ENCODE measurements at places on chromosomes 2 and 18.
A peak's percentile ranks its signal among the peaks of the same experiment; 100 is the strongest.

DNA sequence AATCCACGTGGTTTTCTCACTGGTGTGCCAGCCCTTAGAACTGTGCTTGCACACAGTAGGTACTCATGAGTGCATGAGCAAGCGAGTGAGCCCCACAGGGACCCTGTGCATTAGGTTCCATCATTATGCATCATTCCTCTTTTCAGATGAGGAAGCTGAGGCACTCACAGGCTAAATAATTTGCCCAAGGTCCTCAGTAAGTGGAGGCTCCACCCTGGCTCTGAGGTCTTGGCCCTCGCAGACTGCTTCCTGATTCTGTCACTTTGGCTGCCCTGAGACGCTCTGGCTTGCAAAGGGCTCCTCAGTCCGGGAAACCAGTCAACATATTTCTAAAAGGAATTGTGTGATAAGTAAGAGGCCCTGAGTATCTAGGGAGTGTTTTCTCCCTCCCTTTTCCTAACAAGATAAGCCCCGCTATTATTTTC is 71.7 kb downstream of the IL1R2 start:
- DNase-seq = no peak

DNA sequence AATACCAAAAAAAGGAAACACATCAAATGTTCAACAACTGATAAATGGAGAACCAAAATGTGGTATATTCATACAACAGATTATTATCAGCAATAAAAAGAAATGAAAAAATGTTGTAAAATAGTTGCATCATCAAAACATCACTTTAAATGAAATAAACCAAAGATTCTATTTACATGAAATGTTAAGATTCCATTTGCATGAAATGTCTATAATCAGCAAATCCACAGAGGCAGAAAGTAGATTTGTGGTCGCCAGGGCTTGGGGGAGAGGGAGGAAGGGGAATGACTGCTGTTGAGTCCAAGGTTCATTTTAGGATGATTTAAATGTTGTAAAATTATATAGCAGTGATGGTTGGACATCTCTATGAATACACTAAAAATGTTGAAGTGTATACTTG is 181.9 kb downstream of the RTP5 start:
- DNase-seq = no peak

- peak; percentile 45 for DNase-seq
These were observed 5.7 kb downstream of the CEP68 start for GRCh38 chr2:65061910-65062339.

DNA sequence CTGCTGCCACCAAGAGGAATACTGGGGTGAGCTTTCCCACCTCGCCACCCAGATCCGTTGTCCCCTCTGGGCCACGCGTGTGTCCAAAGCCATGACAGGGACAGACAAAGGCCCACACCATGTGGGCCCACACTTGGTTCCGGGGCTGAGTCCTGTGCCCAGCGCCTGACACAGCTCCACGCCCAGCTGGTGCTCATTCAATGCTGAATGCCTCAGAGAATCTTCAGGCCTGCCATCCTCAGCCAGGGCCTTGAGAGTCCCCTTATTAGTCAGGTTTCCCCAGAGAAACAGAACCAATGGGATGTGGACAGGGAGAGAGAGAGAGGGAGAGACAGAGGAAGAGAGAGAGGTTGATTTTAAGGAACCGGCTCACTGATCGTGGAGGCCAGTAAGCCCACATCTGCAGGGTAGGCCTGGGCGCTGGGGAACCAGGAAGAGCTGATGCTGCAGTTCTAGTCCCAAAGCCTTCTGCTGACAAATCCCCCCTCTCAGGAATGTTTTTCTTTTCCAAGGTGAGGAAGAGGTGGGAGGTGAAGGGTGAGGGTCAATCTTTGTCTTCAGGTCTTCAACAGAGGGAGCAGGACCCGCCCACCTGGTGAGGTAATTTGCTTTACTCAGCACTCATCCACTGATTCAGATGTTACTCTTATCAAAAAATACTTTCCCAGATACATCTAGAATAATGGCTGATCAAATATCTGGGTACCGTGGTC is 10.2 kb upstream of the SPATA3 start:
- no peak for DNase-seq

- DNase-seq = peak; percentile 79
These were observed 174.9 kb downstream of the ETAA1 start for GRCh38 chr2:67571785-67572718.

GRCh38 chr18:8322486-8322885 is 286.8 kb upstream of the RAB12 start:
- no peak for DNase-seq

DNA sequence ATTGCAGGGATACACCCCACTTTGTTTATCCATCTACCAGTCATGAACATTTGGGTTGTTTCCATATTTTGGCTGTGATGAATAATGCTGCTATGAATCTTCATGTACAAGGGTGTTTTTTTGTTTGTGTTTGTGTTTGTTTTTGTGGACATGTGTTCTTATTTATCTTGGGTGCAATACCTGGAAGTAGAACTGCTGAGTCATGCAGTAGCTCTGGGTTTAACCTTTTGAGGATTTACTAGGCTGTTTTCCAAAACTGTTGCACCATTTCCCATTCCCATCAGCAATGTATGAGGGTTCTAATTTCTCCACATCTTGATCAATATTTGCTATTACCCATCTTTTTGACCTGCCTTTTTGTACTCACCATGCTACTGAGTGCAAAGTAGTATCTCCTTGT is 140.0 kb upstream of the CYP1B1 start:
- peak; percentile 79 for DNase-seq

- DNase-seq = peak; percentile 67
These were observed 467.1 kb downstream of the SUCLG1 start for GRCh38 chr2:83991992-83992391.

- no peak for DNase-seq
These were observed 16.0 kb downstream of the PDCD1 start for GRCh38 chr2:241842620-241843211.

DNA sequence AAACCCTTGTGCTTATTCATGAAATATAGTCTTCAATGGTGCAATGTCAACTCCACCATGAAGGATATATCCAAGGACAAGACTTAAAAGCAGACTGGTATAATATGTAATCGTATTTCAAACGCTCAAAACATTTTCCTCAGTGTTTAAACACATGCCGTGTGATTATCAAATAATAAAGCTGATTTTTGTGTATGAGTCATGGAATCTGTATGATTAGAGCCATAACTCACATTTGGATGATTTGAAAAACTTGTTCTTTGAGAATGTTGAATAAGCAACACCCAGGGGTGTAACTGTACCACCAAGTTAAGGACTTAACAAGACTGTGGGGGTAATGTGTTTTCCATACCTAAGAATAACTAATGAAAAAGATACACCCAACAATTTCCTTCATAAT is 215.3 kb downstream of the STK39 start:
- DNase-seq = peak; percentile 23

GRCh38 chr18:78856569-78857313 is 122.9 kb upstream of the SALL3 start:
- DNase-seq = no peak

DNA sequence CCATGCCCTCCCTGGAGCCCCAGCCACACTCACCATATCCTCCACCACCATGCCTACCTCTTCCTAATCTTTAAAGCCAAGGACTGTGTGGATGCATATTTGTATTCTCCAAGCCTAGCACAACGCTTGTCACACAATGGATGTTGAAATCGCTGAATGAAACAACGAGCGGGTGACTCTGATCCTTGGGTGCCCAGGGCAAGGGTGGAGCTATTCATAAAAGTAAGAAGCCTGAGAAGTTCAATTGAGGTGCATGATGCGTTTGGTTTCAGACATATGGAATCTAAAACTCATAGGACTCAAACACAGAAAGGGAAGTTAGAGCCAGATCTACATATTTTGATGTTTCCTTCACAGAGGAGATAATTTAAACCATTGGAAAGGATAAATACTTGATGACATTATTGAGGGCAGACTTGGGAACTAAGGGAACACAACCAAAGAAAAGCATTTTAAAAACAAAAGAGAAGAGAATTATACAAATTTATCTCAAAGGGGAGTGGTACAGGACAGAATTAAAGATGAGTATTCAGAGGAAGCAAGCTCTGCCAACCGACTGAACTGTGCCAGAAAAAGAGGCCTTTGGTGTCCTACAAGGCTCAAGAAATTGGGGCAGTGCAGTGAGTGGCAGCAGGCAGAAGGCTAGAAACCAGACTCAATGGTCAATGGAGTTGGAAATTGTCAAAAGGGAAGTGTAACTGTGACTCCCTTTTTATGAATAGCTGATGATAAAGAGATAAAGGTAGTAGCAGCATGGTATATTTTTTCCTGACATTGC is 200.6 kb upstream of the NCKAP5 start:
- peak; percentile 18 for DNase-seq

DNA sequence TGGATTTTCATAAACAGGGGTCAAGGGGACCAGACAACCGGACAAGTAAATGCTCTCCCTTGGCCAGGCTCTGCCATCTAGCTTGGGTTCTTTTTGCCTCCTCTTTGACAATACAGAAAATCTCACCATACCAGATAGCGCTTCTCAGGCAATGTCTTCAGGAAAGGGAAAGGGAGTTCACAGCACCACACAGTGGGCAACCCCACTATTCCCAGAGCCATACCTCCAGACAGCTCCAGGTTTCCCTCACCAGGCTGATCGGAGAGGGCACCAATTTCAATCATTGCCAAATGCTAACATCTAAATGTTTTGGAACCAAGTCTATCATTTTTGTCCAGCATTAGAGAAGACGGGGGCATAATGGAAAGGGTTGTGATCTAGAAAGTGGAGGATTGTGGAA is 28.1 kb downstream of the CCDC68 start:
- DNase-seq = no peak

Measured in bronchial epithelial cell (primary cell).